HepG2 (cell line): ENCODE measurements at places on chromosomes 3 and 15. TPM values are rescaled to one million over a fixed set of nuclear protein-coding genes. Genes with fewer than 3 reads are reported as not detected.

DNA sequence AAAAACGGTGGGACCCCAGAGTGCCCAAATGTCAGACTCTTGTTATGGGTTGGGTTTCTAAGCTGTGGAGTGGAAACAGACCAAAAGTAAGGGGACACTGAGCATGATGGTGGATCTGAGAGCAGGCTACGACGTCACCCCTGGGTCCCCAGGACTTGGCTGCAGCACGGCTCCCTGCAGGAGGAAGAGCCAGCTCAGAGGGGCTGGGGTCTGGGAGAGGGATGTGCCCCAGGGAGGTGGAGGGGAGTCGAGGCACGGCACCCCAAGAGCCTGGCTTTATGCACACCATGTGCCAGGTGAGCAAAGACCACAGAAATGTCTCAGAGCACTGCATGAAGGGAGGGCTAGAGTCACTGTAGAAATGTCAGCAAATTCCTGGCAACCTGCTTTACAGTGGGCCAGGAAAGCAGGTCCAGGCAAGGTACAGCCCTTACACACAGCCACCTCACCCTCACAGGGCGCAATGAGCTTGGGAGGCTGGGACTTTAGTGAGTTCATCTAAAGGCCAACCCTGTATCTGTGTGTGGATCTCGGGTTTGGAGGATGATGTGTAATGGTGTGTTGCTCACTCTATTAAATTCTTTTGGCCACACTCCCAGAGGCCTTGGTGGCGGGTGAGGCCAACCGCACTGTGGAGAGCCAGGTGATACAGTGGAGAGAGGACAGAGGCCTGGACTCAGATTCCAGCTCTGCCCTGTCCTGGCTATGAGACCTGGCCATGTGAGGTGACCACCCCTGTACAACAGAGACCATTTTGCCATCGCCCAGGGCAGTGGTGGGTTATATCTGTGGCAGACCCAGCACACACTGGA, 14.1 kb downstream of the CTSH start:
- no peak for DNase-seq

GRCh38 chr3:111159391-111159790, 87.8 kb downstream of the NECTIN3 start:
- DNase-seq: no peak

DNA sequence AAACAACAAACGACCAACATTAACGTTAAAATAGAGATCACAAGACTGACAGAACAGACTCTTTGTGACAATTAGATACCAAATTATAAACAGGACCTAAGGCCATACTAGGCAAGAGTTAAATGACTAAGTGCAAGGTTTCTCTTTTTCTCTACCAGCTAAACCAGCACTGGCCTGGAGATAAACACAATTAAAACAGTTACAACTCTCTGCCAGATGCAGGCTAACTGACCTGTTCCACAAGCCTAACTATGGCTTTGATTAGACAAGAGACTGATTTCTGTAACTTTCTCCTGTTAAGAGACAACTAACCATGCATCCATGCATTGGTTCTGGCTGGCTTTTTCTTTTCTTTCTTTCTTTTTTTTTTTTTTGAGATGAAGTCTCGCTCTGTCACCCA, 1.6 kb upstream of the ARL8B start:
- no peak for DNase-seq

Gene TMEM266
- polyA plus RNA-seq: 0.03 TPM in 1 of 2 replicates, not detected in the other

DNA sequence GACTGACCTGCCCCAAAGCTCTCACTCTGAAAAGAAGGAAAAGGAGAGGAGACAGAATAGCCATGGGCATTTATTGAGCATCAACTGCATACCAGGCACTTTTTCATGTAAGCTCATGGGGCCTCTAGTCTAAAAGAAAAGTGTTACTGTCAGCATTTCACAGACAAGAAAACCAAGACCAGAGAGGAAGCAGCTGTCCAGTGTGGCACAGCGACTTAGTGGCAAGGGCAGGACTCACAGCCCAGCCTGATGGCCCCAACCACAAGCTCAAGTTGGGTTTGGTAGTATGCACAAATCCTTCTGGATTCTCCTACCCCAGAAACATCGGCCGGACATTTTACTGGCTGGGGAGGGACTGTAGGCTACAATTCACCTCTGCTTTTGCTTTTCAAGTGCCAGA, 5.8 kb downstream of the EFCC1 start:
- DNase-seq: no peak

GRCh38 chr3:143506190-143506589, 342.1 kb downstream of the SLC9A9 start:
- DNase-seq: no peak

Gene DISP2
- polyA plus RNA-seq: 0.07 and 0.32 TPM in 2 replicates

DNA sequence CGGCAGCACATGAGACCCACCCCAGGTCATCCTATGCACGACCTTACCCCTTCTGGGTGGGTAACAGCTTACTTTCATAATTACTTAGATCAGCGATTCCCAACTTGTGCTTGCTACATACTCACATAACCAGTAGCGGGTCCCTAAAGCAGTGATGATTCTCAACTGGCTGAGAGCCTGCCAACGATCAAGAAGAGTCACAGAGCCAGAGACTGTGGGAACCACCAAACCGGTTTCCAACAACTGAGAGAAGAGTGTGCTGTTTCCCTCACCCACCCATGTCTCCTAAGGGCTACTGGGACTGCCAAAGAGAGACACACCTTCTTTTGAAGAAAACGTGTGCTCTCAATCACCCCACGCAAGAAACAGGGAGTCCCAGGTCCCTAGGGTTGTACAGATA, 12.0 kb upstream of the XXYLT1 start:
- no peak for DNase-seq

Gene COPG1
- 96.0 and 98.6 TPM in 2 replicates for polyA plus RNA-seq

GRCh38 chr3:172751175-172751704, 714 bp downstream of the ECT2 start:
- no peak for DNase-seq

Gene CELF6
- polyA plus RNA-seq: 0.94 and 1.3 TPM in 2 replicates

Gene PAK2
- 20.7 and 23.0 TPM in 2 replicates for polyA plus RNA-seq

DNA sequence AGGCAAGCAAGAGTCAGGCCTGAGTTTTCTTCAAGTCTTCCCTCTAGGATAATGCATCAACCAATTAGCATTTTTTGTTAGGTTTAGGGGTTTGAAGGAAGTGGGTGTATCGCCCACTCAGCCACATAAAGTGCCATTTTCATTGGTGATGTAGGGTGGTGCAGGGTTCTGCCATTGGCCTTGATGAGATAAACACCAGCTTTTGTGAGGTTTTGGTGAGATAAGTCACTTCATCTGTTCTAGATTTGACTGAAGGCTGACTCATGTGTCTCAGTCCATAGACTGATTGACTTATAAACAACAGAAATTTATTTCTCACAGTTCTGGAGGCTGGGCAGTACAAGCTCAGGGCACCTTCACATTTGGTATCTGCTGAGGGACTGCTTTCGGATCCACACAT, 84.5 kb upstream of the C3orf80 start:
- no peak for DNase-seq

Gene ISLR
- polyA plus RNA-seq: not detected in 2 replicates

Gene SLC51B
- polyA plus RNA-seq: 12.0 and 14.9 TPM in 2 replicates

Gene RBP2
- polyA plus RNA-seq: 0.17 TPM in 1 of 2 replicates, not detected in the other

GRCh38 chr3:150376001-150376848, 31.9 kb upstream of the TSC22D2 start:
- DNase-seq: peak; percentile 14

- DNase-seq: peak; percentile 27
Observed at GRCh38 chr3:111874177-111874820, 15.2 kb downstream of the PHLDB2 start.

Gene CPN2
- polyA plus RNA-seq: 26.7 and 29.3 TPM in 2 replicates

DNA sequence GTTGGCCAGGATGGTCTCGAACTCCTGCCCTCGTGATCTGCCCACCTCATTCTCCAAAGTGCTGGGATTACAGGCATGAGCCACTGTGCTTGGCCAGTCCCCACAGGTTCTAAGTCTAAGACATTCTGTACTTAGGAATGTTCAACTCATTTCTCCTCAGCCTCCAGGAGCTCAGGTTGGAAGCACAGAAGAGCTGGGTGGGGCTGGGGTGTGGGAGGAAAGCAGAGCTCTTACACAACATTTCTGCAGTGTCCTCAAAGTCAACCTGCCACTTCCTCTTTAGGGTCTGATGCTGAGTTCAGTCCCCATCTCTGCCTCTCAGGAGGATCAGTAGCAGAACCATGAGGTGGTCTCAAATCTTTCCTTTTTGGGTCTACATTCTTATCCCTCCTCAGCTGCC, 75.5 kb downstream of the MRPL46 start:
- DNase-seq: no peak

GRCh38 chr3:116067326-116067725, 378.0 kb downstream of the LSAMP start:
- no peak for DNase-seq

- peak; percentile 39 for DNase-seq
Observed at GRCh38 chr3:42071904-42072812, 19.0 kb upstream of the TRAK1 start.

Gene SLC28A2
- polyA plus RNA-seq: 0.01 TPM in 1 of 2 replicates, not detected in the other

Gene GCNT3
- 5.8 and 6.8 TPM in 2 replicates for polyA plus RNA-seq

DNA sequence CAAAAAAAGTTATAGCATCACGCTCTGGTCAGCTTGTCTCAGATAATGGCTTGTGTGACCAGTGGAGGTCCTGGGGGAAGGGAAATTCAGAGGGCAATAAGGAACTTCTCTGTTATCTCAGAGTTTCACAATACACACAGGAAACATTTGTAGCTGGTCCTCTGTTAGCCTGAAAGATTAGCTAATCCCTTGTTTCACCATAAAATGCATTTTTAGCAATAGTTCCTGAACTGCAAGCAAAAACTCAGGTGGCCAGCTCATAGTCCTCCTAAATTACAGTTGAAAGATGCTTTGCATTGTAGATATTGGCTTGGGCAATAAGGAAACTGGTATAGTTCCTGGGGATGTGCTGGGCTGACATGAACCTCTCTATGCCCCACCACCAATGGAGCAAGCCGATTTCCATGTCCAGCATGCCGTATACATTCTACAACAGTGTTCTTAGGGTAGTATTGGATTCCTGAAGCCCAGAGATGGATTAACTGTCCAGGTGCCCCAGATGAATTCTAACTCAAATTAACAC, 141.5 kb upstream of the TBL1XR1 start:
- DNase-seq: peak; percentile 95

Gene CRYGS
- 6.7 TPM in 2 replicates for polyA plus RNA-seq

DNA sequence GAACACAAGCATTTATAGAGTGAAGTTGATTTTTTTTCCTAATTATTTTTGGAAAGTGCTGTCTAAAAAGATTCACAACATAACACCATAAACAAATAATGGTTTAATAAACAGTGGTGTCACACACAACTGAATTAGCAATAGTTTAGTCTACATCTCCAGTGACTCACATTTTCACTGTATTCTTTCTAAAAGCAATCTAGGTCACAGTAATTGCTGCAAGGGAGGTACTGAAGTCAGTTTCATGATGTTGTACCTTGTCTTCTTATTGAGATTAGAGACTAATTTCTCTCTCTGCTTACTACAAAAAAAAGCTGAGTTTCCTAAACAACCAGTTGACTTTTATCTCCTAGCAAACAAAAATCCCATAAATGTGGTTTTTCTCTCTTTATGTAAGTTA, 29.6 kb downstream of the PLSCR4 start:
- DNase-seq: peak; percentile 3

DNA sequence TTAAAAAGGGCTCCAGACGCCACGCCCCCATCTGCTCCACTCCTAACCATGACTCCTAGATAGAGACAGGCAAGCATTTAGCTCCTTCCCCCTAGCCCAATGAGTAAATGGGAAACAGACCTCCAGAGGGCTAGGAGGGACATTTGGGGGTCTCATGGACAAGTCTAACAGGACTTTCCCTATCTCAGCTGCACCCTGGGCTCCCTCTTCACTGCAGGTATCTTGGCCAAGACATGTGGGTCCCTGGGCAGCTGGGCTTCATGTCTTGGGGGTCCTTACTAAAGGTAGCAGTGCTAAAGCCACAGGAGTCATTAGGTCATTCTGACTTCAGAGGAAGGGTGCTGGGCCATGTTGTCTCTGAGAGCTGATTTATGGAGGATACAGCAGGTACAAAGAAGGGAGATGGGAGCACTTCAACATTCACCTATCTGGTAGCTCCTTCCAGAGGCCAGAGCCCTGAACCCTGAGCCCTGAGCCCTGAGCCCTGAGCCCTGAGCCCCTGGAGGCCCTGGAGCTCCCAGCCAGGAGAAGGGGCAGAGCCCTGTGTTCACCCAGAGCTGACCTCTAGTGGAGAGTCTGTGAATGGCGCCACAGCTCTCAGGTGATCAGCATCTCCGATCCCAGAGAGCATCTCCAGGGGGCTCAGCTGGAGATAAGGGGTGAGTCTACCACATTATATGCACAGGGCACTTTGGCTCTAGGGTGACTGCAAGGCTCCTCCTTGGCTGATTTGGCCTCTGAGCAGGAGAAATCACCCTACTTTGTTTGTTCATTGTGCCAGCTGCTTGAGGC, 40.1 kb upstream of the EPHB1 start:
- DNase-seq: peak; percentile 29

- DNase-seq: peak; percentile 48
Observed at GRCh38 chr3:149615731-149616221, 42.0 kb downstream of the WWTR1 start.

Gene GOLGA6L4
- 1.6 and 2.0 TPM in 2 replicates for polyA plus RNA-seq

- no peak for DNase-seq
Observed at GRCh38 chr15:73796331-73796831, 43.2 kb upstream of the INSYN1 start.

Gene GUCA1C
- not detected in 2 replicates for polyA plus RNA-seq

Gene ZNF619
- polyA plus RNA-seq: 0.83 and 1.0 TPM in 2 replicates

- no peak for DNase-seq
Observed at GRCh38 chr3:12449889-12450682, 34.2 kb upstream of the TSEN2 start.
